ENCODE measurements at places on chromosomes 4 and X. TPM values are rescaled to one million over a fixed set of nuclear protein-coding genes. Genes with fewer than 3 reads are reported as not detected.

Gene HHIP
- polyA plus RNA-seq, result 0.03 TPM

Gene MAGEA12
- polyA plus RNA-seq, result not detected

Gene NPY2R
- not detected for polyA plus RNA-seq

Gene SORBS2
- 6.0 TPM for polyA plus RNA-seq

Gene SHROOM4
- polyA plus RNA-seq, result 2.5 TPM

Gene MAGEE2
- not detected for polyA plus RNA-seq

Gene DGAT2L6
- polyA plus RNA-seq, result not detected

Gene KIF4A
- polyA plus RNA-seq, result 0.04 TPM

Gene SH2D1A
- 0.05 TPM for polyA plus RNA-seq

Gene SPANXN4
- not detected for polyA plus RNA-seq

Gene APELA
- polyA plus RNA-seq, result not detected

Gene ZFYVE28
- polyA plus RNA-seq, result 2.1 TPM

Gene C4orf46
- polyA plus RNA-seq, result 2.1 TPM

Gene ASMT
- polyA plus RNA-seq, result not detected

Gene MTMR8
- polyA plus RNA-seq, result 0.13 TPM

Gene RPS6KA6
- polyA plus RNA-seq, result 0.10 TPM

Gene CHRDL1
- polyA plus RNA-seq, result 1.9 TPM

Gene ZC4H2
- polyA plus RNA-seq, result 1.7 TPM

Gene UBE2D3
- polyA plus RNA-seq, result 498 TPM

Gene NRK
- polyA plus RNA-seq, result not detected

Gene H2BW2
- not detected for polyA plus RNA-seq

Gene MAGEC3
- polyA plus RNA-seq, result not detected

Gene USP27X
- 3.0 TPM for polyA plus RNA-seq

Gene RBPJ
- polyA plus RNA-seq, result 14.9 TPM

Gene JAKMIP1
- polyA plus RNA-seq, result 0.04 TPM

Gene VGLL1
- polyA plus RNA-seq, result not detected

Gene SCML2
- polyA plus RNA-seq, result 2.3 TPM

Gene CDS1
- 0.03 TPM for polyA plus RNA-seq

Gene PAGE2B
- not detected for polyA plus RNA-seq

Gene CFAP99
- polyA plus RNA-seq, result 0.03 TPM

Gene ERAS
- not detected for polyA plus RNA-seq

Gene PDZD11
- polyA plus RNA-seq, result 22.0 TPM
